Cardiac muscle cell (in vitro differentiated cells and primary cell): ENCODE measurements at places on chromosomes 5 and 9.

DNA sequence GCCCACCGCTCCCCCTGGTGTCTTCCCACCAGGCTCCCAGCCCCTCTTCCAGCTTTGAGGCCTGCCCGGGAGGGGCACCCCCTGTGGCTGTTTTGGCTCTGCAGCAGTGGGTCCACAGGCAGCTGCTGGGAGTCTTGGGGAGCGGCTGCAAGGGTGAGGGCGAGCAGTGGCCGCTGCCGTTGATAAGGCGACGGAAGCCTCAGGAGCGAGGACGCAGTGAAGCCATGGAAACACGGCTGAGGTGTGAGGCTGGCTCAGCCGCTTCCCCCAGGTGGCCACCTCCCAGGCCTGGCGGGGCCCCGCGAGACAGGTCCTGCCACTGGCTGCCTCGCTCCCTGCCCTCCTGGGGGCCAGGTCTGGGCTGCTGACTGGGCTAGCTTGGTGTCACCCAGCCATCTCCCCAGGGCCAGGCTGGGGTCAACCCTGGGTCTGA is 41.5 kb downstream of the CXXC5 start:
- no peak for DNase-seq

- DNase-seq, result peak; percentile 41
These were observed 169.4 kb upstream of the ZNF462 start for GRCh38 chr9:106693558-106693957.

DNA sequence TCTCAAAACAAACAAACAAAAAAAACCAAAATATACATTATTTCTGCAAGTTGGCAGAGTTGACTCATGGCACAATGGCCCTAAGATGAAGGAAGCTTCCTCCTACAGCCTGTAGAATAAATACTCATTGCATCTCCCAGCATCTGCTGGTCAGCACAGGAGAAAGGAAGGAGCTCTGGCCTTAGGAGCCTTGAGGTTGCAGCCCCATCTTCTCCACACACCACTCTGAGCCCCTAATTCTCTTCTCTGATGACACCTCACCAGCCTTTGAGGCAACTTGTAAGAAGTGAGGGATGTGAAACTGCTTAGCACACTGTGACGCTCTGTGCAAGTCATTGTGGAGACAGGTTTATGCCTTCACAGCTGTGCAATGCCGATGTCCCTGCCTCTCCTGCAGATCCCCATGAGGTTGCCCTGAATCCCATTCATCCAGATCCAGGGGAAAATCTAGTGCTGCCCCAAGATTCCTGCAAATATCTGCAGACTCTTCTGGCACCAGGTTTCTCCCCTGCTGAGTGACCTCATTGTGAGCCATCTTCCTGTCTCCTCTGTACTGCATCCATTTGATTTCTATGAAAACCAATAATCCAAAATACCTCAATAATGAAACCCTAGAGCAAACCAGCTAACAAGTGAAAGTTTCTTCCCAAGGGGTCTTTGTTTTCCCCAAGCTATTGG is 65.3 kb upstream of the TGFBR1 start:
- DNase-seq, result no peak

DNA sequence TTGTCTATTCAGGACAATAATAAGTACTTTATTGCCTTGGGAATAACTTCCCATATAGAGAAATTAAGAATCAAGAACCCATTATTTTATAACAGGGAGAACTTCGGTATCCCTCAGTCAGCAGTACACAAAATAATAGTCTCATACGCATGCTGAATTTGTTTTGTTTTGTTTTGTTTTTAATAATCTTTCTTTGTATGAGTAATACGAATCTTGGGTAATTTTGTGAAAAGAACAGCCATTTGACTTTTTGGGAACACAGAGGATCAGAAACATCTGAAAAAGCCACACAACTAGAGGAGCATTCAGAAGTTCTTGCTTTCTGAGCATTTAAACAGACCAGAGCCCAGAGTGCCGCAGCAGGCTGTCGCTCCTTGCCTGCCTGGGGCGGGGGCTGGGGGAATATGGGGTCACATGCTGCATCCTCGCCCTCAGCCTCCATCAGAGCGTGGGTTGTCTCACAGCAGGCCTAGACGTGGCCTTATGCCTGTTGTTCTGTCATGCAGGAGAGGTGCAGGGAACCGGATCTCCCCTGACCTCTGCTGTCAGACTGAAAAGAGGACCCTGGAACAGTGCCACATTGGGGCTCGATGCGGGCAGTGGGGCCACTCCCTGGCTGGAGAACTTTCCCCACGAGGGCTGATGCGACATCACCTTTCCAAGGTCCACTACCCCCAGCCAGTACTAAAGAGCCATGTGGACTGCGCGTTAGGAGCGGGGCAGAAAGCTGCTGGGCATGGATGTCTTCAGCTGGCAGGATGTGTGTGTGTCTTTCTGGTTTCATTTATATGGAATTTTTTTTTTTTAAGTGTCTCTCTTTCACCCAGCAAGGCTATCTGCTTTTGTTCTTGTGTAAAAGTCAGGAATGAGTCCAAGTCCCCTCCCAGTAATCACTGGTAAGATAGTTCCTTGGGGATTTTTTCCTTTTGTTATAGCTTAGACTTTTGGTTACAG is 133.4 kb upstream of the OTULINL start:
- peak; percentile 84 for DNase-seq

- DNase-seq, result no peak
These were observed 22.9 kb upstream of the PPIC start for GRCh38 chr5:123059455-123059854.

DNA sequence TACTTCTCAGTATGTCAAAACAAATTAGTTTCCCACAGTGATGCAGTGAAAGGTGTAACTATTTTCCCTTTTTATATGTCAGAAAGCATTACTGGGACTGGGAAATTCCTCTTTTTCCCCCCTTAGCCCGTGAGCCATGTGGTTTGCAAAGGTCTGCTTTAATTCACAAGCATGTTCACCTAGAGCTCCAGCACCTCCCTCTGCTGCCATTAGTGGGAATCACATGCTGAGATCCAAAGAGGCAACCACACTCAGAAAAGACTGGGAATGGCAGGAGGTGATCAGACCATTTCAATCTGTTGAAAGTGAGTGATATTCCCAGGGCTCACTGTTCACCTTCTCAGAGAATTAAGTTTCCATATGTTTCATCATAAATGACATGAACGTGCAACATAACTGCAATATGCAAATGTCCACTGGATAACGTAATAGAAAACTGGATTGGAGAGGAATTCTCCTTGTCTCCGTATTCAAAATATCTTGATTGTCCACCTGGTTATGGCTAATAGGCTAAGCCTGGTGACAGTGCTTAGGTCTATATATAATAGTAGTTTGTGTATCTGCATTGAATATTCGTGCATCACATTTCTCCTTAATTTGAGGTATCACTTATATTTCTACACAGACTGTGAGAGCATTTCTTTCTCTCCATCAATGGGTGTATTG is 703.5 kb upstream of the WWC1 start:
- peak; percentile 50 for DNase-seq

DNA sequence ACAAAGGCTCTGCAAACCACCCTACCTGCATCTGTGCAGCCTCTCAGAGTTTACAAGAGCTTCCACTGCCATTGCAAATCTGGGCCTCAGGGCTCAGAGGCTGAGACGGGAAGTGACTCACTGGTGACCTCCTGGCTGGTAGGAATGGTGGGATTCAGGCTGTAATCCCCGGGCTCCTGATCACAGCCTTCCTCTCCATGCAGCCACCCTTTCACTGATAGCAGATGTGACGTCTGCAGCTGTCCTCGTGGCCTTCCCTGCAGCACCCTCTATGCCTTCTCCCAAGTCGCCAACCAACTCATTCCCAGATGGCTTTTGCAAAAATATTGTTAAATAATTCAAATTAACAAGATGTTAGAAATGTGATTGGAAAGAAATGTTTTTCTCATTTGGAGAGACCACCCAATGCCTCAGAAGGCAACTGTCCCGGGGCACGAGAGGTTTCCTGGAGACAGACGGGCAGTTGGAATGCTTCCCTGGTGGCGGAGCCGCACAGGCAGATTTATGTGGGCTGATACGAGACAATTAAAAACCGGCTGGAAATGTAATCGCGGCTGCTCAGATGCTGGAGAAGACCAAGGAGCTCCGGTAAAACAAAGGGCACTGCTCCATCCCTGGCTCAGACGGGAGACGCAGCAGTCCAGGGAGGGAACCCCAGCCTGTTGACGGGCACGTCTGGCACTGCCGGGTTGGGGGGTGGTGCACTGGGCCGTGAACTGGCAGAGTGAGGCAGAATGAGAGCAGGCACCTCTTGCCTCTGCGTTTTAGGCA is 34.4 kb upstream of the SLC25A51 start:
- DNase-seq, result no peak

DNA sequence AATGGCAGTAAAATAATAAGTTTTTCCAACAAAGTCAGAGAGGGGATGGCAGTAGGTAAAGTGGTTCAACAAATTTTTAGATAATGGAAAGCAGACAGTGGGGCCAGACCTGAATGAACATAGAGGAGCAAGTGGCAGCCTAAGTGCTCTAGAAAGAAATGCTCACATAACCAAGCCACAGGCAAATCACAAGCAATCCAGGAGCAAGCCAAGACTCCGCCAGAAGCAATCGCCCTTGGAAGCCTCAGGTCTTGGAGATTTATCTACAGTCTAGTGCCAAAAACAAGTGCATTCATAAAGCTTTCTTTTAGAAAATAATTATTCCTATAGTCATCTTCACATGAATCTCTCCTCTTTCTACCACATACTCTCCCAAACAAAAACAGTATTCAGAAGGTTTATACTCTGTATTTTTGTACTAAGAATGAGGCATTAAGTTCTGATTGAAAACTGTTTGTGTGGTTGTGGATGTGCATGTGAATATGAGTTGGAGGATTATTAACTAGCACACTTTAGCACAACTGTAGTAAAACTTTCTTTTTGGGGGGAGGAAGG is 375.5 kb downstream of the CDH9 start:
- DNase-seq, result no peak

GRCh38 chr9:122029898-122030297 is 63.2 kb downstream of the TTLL11 start:
- DNase-seq, result no peak

DNA sequence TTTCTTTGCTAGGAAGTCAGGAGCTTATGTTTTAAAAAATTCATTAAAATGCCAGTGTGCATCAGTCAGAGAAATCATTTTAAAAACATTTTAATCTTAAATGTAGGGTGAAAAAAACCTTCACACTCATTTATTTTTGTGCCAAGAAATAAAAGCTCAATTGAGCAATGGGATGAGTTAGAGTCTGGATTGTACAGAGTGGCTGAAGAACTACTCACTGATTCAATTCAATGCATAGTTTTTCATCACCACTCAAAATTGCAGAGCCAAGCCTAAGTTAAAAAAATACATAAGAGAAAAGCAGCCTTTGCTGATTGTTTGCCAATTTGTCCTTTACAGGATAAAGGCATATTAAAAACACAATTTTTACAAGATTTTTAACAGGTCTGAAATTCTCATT is 168.2 kb upstream of the DMRTA1 start:
- no peak for DNase-seq

DNA sequence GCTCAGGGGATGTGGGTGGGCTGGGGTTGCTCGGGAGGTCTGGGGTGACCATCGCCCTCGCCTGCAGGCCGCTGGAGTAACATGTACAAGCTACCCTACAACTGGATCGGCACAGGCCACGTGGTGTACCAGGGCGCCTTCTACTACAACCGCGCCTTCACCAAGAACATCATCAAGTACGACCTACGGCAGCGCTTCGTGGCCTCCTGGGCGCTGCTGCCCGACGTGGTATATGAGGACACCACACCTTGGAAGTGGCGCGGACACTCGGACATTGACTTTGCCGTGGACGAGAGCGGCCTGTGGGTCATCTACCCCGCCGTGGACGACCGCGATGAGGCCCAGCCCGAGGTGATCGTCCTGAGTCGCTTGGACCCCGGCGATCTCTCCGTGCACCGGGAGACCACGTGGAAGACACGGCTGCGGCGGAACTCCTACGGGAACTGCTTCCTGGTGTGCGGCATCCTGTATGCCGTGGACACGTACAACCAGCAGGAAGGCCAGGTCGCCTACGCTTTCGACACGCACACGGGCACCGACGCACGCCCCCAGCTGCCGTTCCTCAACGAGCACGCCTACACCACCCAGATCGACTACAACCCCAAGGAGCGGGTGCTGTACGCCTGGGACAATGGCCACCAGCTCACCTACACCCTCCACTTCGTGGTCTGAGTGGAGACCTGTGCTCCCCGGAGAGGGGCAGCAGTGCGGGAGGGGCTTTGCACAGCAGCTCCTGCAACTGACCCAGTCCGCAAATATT is 33.0 kb downstream of the OLFML2A start:
- no peak for DNase-seq

DNA sequence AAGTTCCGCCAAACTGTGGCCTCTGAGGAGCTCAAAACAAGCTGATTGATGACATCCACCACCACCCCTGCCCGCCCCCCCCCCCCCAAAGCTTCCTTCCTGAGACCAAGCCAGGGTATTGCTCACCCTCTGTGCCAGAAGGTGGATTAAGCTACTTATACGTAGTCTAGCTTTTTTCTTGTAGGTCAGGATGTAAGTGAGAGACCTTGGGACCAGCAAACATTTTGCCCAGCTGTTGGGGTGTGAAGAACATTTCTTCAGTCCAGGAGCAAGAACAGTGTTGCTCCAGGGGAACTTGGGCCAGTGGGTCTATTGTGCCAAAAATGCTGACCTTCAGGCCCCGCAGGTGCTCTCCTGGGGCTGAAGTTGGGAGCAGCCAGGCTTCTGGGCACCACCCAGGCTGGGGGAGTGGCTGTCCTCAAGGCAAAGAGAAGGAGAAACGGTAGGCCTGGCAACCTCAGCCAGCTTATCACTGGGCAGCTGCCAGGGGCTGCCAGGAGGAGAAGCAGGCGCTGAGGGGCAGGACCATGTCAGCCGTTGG is 18.0 kb downstream of the NEURL1B start:
- DNase-seq, result no peak

DNA sequence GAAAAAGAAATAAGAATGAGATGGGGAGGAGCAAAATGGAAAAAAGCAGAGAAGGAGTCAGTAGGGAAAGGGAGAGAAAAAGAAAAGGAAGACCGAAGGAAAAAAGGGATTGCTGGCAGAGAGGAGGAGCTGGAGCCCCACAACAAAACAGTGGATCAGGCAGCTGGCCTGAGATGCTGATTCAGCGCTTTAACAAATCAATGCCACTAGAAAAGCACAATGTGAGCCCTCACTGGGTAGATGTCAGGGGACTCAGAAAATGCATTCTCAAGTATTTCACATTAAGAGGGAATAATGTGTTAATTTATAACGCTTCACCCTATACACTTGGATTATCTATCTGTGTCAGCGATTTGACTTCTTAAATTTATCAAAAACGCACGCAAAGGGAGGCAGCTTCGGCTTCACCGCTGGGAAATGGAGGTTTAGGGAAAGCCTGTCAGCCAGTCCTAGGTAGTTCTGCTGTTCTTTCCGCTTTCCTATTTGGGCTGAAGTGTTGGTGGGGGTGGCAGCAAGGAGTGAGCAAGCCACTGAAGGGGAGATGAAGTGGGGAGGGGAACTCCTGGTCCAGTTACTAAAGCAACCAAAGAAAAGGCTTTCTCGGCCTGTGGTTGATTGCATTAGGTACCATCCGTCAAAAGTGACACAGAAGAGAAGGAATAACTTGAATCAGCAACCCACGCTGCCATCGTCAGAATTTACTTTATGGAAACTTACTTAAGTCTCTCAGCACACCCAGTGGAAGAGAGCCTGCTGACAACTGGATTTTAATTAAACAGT is 161.6 kb downstream of the BNC2 start:
- peak; percentile 40 for DNase-seq

GRCh38 chr5:149043641-149044040 is 19.2 kb downstream of the SH3TC2 start:
- DNase-seq, result no peak
